ENCODE measurements at places on chromosomes 16 and 17. TPM values are rescaled to one million over a fixed set of nuclear protein-coding genes. Genes with fewer than 3 reads are reported as not detected.

The IL32 gene
- 2,532 TPM for total RNA-seq

DNA sequence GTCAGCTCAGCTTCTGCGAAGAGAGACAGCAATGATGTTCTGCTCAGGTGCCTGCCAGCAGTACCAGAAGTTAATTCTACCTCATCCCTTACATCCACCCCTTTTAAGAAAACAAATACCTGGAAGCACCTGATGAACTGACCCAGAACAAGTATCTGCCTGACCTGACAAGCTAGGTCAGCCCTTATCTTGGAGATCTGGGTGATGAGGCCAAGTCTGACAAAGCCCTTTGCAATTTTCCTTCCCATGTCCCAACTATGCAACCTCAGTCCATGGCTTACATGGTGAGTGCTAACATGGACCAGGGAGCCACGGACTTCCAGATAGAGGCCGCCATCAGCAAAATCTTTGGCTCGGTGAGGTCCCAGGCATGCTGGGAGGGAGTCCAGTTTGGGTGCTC is 3.6 kb downstream of the ACADVL start:
- peaks cover 36% of the 10 kb centered on the region for H3K36me3 ChIP-seq
- peaks cover 30% of the 10 kb centered on the region for H3K4me1 ChIP-seq
- no peak overlapping the region for H3K4me3 ChIP-seq
- no peaks in the 10 kb centered on the region for H3K27me3 ChIP-seq

The CTRB2 gene
- total RNA-seq: not detected

- H3K36me3 ChIP-seq: no peaks in the 10 kb centered on the region
- no peak overlapping the region for H3K27ac ChIP-seq
- DNase-seq: no peak
- H3K4me1 ChIP-seq: no peaks in the 10 kb centered on the region
- H3K27me3 ChIP-seq: peaks cover 1% of the 10 kb centered on the region
- no peak overlapping the region for H3K4me3 ChIP-seq
These were observed 332.0 kb upstream of the MAF start for GRCh38 chr16:79932572-79932971.

- peaks cover 6% of the 10 kb centered on the region for H3K4me1 ChIP-seq
- DNase-seq: peak; percentile 96
- H3K4me3 ChIP-seq: peak within 1 kb of the TSS; percentile 77
- peak within 1 kb of the TSS; percentile 85 for H3K27ac ChIP-seq
- H3K27me3 ChIP-seq: no peaks in the 10 kb centered on the region
- peaks cover 11% of the 10 kb centered on the region for H3K36me3 ChIP-seq
These were observed at the start of gene RHOT2 for GRCh38 chr16:667780-668518. RHOT2 (plus strand) TSS chr16:668132; CDS start chr16:668200, 68 bp downstream.

The TBX4 gene
- total RNA-seq: not detected

The CD300LF gene
- total RNA-seq: not detected

The PYDC1 gene
- total RNA-seq: not detected

- no peaks in the 10 kb centered on the region for H3K27me3 ChIP-seq
- H3K27ac ChIP-seq: no peak overlapping the region
- H3K36me3 ChIP-seq: no peaks in the 10 kb centered on the region
- no peak for DNase-seq
- H3K4me3 ChIP-seq: no peak overlapping the region
- no peaks in the 10 kb centered on the region for H3K4me1 ChIP-seq
These were observed 323.2 kb upstream of the CDH5 start for GRCh38 chr16:66043326-66043725.

GRCh38 chr16:46482895-46483294 is 138.3 kb downstream of the SHCBP1 start:
- H3K27me3 ChIP-seq: no peaks in the 10 kb centered on the region
- no peak for DNase-seq
- no peak overlapping the region for H3K27ac ChIP-seq

DNA sequence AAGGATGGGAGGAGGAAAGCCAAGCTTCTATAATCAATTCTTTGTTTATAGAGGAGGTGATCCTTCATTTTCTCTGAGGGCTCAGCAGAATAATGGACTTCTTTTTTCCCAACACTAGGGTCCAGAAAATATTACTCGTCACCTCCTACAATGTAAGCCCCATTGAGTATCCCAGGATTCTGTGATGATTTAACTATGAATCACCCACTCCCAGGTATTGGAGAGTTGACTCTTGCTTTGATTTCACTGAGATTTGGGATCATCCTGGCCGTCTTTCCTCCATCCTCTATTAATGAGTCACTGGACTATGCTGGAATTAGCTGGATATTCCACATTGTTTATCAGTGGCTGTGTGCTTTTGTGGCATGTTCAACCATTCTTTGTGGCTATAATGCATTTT is 452.0 kb downstream of the NPIPA7 start:
- no peak overlapping the region for H3K4me3 ChIP-seq
- no peak overlapping the region for H3K27ac ChIP-seq
- no peak for DNase-seq
- H3K36me3 ChIP-seq: no peaks in the 10 kb centered on the region
- H3K4me1 ChIP-seq: no peaks in the 10 kb centered on the region

DNA sequence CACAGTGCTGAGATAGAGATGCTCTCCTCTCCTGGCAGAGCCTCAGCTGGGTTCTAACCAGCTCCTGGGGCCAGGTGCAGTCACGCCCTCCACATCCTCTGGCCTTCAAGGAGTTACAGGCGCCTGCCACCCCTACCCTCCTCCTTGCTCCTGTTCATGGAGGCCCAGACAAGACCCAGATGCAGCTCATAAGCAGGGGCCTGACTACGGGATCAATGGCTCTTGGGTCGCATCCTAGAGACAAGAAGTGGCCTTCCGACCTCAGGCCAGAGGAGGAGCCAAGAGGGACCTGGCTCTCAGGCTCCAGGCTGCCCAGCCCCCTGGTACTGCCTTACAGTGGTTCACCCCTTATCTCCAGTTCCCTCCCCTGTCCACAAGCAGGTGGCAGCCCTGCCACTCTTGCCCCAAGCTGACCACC is 23.0 kb downstream of the ARHGAP27 start:
- peaks cover 44% of the 10 kb centered on the region for H3K4me1 ChIP-seq
- H3K4me3 ChIP-seq: peak overlapping the region; percentile 99
- DNase-seq: peak; percentile 31
- peaks cover 15% of the 10 kb centered on the region for H3K36me3 ChIP-seq

The PTGES3L gene
- total RNA-seq: 0.53 TPM

The IL21R gene
- total RNA-seq: 55.0 TPM

All from activated CD4-positive, alpha-beta memory T cell treated with anti-CD3 and anti-CD28 coated beads for 36 hours (primary cell).